ENCODE measurements at places on chromosomes 5 and 9.

DNA sequence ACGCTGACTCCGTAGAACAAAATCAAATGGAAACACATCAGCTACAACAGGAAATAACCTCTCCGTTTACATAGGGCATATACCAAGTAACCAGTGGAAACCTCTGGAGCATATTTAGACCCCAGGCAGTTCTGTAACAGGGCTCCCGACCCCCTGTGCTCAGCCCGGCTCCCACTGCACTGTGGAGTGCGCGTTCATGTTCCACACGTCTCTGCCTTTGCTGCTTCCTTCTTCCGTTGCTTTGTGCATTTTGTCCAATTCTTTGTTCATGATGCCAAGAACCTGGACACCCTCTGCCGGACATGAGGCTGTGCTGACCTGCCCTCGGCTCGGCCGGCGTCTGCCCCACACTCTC lies 5.9 kb upstream of the AGPAT2 start:
- DNase-seq = no peak

- DNase-seq = peak; percentile 90
These were observed 476.2 kb downstream of the SEMA5A start for GRCh38 chr5:9069650-9070049.

DNA sequence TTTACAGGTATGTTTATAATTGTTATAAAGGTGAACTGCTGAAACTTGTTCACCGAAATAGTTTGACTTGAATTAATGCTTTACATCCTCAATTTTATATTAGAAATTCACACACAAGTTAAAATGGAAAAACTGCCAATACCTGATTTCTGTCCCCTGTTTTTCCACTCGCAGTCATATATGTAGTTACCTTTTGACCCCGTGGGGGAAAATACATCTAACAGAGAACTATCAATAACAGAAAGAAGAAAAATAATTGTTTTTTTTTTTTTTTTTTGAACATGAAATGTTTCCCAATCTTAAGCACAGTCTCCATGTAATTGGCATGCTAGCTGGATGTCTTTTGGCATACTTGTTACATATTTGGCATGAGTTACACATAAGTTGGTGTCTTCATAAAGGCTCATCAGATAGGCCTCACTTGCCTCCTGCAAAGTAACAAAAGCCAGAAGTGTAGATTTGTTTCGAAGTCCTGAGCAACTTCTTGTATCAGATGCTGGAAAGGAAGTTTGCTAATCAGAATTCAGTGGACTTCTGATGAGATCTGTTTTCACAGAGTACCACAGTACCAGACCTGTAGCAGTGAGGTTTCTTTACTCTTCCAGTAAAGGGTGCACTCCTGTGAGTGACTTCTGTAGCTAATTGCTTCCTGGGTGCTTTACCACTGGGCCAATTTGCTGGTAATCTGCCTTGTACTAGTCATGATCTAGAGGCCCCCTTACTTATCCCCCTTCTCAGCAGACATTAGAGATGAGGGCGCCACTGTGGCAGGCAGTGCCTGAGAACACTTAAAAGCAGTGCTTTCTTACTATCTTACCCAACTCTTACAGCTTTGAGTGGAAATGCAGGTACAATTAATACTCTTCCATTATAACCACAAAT lies 36.2 kb upstream of the CXXC5 start:
- no peak for DNase-seq

DNA sequence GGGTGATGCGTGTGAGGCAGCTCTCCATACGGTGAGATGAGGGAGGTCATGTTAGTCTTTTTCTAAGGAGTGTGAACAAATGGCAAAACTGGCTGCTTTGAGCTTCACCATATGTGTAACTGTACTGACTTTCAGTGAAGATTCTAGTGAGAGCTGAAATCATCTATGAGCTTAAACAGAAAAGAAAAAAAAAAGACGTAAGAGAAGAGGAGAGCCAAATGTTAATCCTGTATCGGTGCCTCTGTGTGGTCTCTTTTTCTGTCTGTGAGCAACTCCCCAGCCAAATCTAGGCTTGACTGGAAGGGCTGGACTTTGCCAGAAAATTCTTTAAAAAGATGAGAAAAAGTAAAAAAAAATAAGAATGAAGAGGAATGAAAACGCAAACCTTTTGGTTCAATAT lies 209.7 kb upstream of the TUT7 start:
- no peak for DNase-seq

DNA sequence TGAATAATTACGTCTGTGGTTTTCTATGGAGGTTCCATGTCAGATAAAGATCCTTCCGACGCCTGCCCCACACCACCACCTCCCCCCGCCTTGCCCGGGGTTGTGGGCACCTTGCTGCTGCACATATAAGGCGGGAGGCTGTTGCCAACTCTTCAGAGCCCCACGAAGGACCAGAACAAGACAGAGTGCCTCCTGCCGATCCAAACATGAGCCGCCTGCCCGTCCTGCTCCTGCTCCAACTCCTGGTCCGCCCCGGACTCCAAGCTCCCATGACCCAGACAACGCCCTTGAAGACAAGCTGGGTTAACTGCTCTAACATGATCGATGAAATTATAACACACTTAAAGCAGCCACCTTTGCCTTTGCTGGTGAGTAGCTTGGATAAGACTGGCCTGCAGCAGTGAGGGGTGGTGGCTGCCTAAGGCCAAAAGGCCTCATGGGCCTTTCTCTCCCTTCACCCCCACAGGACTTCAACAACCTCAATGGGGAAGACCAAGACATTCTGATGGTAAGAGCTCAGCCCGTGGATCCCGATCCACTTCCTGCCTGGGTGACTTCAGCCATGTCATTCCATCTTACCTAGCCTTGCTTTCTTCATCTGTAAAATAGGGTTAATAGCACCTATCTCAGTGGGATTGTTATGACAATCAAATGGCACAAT lies at the start of gene IL3:
IL3 (plus strand) TSS at position 155 of the 661 bp plus-strand sequence; CDS start at position 207, 52 bp downstream.
- no peak for DNase-seq

DNA sequence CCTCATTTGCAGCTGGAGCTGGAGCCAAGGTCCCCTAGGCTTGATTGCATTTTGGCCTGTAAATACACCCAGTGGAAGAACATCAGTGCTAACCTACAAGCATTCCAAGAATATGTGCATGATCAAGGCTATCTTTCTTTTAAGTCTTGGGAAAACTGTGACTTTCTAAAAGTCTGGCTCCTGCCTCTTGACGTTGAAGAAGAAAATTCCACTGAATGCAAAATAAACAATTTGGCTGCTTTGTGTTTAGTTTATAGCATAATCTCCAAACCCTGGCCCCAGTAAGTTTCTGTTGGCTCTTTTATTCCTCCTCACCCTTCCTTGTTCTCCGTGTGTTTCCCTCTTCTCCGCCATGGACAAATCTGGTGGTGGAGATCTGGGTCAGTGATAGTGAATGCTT lies 109.3 kb upstream of the TLE1 start:
- no peak for DNase-seq

GRCh38 chr5:111929867-111930266 lies 172.9 kb upstream of the NREP start:
- DNase-seq = peak; percentile 94

DNA sequence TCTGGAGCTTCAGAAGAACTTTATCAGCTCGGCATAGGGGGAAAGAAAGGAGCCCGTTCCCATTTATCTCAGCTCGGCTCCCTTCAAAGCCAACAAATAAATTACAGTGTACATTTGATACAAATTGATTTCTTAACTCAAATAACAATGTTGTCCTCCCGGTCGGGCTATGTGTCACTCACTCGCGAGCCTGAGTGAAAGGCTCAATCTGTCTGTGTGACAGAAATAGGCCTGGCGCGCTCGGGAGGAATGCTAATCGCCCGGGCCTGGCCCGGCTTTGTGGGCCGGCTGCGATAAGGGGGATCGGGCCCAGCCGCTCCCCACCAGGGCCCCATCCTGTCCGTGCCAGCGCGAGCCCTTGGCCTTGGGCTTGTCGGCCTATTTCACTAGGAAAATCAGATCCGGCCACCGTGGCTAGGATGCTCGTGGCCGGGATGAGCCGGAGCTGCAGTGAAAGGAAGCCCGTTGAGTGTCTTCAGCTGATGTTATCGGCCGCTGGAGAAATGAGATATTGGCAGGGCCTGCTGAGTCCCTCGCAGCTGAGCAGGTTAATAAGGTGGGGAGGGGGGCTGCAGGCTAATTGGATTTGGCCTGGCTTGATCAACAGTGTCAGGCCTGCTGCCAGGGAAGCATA lies 258.7 kb downstream of the IRX1 start:
- DNase-seq = no peak

DNA sequence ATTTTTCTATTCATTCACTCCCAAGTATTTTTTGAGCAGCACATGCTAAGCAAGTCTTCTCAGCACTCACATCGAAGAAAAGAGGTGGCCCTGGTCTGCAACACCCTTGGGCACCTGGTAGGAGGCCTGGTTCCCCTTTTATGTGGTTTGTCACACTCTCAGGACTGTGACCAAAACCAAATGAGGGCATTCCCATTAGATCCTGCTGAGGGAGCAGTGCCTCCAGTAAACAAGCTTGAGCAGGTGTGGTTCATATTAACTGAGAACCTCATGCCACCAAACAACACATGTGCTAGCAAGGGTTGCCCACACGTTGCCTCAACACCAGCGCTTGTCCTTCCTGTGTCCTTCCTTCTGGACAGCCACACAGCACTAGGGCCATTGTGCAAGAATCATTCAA lies 26.9 kb upstream of the SYK start:
- peak; percentile 6 for DNase-seq

- no peak for DNase-seq
These were observed 1.4 kb downstream of the MLLT3 start for GRCh38 chr9:20620650-20621470.

GRCh38 chr5:98570661-98571191 lies 202.7 kb upstream of the RGMB start:
- peak; percentile 8 for DNase-seq

- no peak for DNase-seq
These were observed 28.6 kb downstream of the CSNK1G3 start for GRCh38 chr5:123540534-123540933.

DNA sequence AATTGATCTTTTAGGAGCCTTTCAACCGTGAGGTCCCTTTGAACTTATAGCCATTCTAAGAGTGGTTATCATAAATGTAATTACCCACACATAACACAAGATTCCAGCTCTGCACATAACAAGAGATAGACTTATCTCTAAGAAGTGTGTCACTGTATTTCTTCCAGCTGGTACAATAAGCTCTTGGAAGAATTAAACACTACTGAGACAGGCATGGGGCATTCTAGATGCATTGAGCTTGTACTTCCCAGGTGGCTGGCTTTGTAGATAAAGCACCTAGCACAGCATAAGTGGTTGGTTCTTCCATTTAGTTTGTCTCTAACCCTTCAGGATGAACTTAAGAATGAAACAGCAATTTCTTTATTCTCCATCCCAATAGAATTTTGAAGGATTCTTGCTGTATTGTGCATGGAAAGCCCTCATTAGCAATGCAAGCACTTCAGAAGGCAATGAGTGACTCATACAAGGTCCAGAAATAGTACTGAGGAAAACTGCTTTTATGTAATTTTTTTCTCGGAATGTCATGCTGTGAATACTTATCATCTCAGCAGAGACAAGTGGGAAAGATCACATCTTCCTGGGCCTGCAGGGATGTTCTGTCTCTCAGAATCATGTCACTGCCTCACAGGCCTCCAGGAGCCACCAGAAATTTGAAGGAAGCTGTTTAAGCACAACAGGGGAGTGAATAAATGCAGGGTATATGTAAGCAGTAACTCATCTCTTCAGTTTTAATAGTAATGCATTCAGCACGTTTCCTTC lies 91.1 kb upstream of the CD180 start:
- peak; percentile 69 for DNase-seq

GRCh38 chr5:132190161-132190817 lies 37.4 kb downstream of the P4HA2 start:
- DNase-seq = peak; percentile 67

DNA sequence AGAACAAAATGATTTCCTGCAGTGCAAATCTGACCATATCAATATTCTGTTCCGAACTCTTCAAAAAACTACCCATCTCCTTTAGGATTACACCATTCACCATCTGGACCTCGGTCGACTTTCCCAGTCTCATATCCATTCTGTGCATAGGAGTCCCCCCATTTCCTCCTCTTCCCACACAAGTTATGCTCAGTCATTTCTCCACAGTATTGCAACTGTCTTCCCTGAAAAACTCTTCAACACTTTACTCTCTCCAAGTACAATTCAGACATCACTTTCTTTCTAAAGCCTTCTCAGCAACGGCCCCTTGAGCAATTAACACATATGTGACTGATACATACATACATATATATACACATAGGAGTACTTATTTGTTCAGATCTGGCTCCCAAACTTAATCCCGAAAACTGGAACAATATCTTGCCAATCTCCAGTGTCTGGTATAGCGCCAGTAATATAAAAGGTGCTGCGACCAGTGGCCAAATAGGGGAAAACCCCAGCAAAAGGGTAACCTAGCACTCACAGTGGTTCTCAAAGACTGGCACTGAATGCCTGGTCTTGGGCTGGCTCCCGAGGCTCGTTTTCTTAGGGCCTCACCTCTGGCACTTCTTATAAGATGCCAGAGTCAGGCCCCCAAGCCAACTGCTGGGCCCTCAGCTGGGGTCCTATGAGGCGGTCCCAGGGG lies 629 bp downstream of the ZBTB26 start:
- DNase-seq = no peak

DNA sequence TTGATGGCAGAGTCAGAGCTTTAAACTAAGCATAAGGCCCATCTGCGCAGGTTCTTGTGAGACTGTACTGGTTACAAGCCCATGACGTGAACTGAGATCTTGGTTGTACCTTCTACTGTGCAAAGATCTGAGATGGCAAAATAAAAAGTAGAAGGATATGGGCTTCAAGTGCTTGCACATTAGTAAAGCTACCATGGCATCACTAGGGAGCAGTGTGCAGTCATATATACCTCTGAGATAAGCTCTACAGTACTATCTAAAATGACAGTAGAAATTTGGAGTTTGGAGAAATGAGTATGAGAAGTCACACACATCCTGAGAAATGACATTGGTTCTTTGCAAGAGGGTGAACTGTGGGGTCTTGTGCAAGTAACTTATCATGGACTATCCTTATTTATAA lies 408.2 kb upstream of the PRR16 start:
- peak; percentile 59 for DNase-seq

DNA sequence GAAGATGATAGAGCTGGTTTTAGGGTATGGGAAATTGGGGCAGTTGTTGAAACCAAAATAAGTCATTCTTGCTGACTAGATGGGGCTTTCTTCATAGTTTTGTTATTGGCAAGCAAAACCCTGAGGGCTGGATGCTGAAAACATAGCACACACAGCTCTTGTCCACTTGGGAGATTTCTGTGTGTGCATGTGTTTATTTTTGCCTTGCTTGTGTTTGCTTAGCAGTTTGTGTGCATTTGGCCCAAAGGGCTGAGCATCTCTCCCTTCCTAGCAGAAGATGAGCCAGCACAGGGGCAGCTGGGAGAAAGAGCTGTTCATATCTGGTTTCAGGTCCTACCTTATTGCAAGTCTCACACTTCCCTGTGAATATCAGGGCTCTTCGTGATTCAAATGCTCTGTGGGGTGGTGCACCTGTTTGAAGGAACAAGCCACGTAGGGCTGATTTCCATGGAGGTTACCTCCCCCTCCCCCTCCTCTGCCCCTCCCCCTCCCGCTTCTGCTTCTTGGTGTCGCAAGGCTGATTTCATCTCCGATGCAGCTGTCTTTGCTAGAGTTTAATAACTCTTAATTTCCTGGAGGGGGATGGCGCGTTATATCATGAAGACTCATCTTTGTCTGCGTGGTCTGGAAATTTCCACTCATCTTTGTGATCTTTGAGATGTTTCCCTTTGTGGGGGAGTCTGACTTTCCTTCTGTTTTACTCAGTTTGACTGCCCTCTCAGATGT lies 296.5 kb downstream of the ARHGAP26 start:
- no peak for DNase-seq

Data from renal cortical epithelial cell (primary cell).